ENCODE measurements at places on chromosomes 13 and 19.
A peak's percentile ranks its signal among the peaks of the same experiment; 100 is the strongest.

GRCh38 chr13:97884707-97885468 is 68.6 kb upstream of the IPO5 start:
- no peak for DNase-seq

DNA sequence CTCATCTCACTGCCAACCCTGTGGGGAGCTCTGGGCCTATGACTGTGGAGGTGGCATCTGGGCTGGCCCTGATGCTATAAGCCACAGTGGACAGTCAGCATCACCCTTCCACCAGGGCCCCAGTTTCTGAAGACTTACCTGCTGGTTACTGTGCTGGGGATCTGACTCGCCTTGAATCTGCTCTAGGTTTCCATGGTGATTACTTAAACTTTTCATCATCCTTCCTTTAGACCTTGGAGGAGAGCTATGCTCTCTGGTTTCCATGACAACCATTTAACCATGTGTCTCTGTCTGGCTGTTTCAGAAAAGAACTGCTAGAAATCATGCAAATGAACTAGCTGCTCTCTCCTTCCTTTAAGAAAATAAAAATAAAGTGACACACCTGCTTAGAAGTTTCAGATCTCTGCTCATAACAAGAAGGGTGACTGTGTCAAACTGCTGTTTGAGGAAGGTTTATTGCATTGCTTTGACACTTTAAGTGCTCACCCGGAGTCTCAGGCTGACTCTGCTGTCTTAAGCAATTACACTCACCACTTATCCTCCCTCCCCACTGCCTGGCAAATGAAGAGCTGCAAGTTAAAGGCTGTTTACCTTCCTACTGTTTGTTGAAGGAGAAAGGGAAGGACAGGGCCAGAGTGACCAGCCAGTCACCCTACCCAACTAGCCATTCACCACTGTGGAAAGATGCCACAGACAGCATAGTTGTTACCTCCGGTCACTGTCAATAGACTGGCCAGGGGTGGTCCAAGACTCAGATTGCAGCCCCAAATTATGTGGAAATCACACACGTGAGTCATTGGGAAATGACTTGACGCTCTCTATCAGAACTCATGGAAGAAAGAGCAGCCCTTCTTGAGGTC is 87.6 kb downstream of the HSPH1 start:
- DNase-seq: no peak

DNA sequence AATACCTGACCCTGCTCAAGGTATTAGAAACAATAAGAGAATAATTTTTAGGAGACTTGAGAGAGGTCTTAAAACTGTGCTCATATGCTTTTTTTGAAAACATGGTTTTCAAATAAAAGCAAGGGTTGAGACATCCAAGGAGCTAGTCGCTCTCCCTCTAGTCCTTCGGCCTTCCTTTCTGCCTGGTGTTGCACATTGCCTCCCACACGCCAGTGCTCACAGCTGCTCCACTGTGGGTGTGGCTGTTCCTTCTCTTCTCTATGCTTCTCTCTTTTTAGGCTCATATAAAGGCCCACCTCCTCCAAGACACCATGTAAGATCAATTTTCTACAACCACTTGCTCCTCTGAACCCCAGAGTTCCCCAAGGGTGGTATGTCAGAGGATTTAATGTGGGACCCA is 352.6 kb downstream of the ENOX1 start:
- DNase-seq: no peak

GRCh38 chr19:5128936-5129389 is 160.1 kb downstream of the KDM4B start:
- no peak for DNase-seq

- DNase-seq: no peak
These were observed 12.9 kb downstream of the NHLRC3 start for GRCh38 chr13:39051157-39051556.

GRCh38 chr13:77026255-77026860 is 601 bp downstream of the FBXL3 start:
- peak; percentile 84 for DNase-seq

- no peak for DNase-seq
These were observed 1.8 kb upstream of the CTXN1 start for GRCh38 chr19:7927605-7928333.

DNA sequence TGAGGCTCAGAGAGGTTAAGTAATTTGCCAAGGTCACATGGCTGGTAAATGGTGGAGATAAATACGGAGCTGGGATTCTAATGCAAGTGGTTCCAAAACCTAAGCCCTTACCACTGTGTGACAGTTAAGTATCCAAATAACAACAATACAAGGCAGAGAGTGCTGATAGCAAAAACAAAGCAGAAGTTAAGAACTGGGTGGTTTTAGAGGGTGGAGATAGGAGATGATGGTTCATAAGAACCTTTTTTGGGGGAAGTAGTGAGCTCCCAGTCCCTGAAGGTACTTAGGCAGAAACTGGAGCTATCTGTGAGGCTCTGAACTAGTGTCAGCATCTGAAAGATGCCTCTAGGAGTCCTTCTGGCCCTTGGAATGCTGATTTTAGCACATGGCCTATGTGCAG is 56.2 kb upstream of the UBE2L5 start:
- DNase-seq: no peak

DNA sequence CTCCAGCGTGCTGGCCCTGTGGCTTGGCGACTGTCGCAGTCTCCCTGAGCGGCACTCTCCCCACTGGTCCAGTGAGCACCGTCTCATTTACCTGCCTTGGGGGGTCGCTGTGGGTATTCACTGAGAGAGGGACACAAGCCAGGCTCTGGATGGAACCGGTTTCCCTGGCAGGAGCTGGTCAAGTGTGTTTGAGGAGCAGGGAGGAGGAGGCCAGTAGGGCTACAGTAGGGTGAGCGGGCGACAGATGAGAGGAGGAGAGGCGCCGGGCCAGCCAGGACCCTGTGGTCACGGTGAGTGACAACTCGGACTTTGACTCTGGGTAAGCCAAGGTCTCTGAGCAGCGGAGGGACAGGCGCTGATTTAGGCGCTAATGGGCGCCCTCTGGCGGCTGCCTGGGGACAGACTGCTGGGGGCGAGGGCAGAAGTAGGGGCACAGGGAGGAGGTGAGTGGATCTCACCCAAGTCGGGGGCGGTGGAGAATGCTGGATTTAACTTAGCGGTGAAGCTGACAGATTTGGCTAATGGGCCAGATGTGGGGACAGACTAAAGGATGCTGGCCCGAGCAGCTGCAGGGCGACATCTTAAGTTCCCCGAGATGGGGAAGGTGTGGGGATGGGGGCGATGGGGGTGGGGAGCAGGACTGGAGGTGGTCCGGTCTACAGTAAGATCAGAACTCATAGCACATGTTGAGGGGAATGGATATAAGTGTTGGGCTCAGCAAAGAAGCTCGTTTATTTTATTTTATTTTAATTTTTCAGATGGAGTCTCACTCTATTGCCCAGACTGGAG is 4.7 kb upstream of the PRMT1 start:
- peak; percentile 79 for DNase-seq

- DNase-seq: no peak
These were observed 33.6 kb downstream of the ELF1 start for GRCh38 chr13:40985381-40986100.

- no peak for DNase-seq
These were observed 190.6 kb upstream of the NBEA start for GRCh38 chr13:34751492-34751891.

DNA sequence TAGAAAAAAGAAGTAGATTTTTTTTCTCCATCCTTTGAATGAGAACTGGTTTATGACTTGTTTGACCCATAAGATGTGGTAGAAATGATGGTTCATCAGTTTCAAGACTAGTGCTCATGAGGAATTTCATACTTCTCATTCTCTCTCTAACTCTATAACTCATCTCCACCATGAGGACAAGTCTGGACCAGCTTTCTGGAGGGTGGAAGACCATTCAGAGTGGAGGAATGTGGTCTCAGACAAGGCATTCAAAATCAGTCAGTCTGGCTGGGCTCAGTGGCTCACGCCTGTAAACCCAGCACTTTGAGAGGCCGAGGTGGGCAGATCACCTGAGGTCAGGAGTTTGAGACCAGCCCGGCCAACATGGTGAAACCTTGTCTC is 3.5 kb upstream of the EID2 start:
- DNase-seq: no peak

DNA sequence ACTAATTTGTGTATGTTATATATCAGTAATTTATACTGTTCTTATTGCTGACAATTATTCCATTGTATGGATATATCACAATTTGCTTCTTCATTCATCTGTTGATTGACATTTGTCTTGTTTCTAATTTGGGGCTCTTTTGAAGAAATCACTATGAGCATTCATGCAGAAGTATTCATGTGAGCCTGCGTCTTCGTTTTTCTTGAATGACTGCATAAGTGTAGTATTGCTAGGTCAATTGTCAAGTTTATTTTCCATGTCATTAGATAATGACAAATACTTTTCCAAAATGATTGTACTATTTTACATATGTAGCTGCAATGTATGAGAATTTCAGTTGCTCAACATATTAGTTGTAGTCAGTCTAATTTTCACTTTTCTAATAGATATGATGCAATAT is 1796.9 kb downstream of the SLITRK5 start:
- DNase-seq: no peak

DNA sequence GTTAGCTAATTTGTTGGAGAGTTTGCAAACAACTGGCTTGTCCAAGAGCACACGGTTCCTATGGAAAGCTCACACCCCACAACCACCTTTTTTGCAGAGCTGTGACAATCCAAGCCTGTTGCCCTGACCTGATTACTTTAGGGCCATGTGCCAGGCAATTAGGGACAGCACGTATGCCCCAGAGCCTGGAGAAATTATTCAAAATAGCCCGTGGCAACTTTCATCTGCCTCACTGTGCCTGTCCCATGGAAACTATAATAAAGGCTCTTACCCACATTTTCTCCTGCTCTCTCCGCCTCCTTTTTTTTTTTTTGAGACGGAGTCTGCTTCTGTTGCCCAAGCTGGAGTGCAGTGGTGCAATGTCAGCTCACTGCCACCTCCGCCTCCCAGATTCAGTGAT is 18.6 kb upstream of the FBN3 start:
- no peak for DNase-seq

DNA sequence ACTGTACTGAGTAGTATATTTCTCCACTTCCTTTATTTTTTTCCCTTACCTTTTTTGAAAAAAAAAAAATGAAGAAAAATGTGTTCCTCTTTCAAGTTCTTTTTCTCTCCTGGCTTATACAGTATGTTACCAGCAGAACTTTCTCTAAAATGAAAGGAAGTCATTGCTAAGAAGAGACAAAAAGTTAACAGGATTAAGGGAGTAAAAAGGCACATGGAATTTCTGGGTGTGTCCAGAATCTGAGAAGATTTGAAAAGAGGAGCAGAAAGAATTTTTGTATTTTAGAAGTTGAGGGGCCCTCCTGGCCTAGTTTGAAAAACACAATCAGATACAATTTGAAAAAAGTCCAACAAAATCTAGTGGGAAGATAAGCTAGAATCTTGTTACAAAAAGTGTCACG is 21.0 kb upstream of the TRIM13 start:
- no peak for DNase-seq

DNA sequence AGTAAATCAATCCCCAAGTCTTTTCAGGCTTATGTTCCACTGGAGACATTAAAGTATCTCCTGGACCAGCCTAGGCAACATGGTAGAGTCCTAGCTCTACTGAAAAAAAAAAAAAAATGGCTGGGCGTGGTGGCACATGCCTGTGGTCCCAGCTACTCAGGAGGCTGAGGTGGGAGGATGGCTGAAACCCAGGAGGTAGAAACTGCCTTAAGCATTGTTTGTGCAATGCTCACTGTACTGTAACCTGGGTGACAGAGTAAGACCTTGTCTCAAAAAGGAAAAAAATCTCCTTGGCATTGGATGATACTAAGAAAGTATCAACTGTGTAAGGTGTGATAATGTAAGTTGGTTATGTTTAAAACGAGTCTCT is 8.8 kb downstream of the KLK8 start:
- DNase-seq: no peak

DNA sequence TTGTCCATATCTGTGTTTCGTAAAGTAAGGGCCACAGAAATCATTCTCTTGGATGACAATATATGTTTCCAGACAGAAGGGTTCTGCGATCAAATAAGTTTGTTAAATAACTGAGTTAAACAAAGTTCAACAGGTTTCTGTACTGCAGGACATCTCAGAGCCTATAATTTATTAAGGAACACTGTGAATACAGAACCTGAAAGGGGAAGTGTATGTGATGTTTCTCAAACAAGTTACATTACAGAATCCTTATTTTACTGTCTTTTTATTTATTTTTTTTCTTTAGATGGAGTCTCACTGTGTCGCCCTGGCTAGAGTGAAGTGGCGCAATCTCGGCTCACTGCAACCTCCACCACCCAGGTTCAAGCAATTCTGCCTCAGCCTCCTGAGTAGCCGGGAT is 55.4 kb upstream of the GTF2F2 start:
- DNase-seq: no peak

DNA sequence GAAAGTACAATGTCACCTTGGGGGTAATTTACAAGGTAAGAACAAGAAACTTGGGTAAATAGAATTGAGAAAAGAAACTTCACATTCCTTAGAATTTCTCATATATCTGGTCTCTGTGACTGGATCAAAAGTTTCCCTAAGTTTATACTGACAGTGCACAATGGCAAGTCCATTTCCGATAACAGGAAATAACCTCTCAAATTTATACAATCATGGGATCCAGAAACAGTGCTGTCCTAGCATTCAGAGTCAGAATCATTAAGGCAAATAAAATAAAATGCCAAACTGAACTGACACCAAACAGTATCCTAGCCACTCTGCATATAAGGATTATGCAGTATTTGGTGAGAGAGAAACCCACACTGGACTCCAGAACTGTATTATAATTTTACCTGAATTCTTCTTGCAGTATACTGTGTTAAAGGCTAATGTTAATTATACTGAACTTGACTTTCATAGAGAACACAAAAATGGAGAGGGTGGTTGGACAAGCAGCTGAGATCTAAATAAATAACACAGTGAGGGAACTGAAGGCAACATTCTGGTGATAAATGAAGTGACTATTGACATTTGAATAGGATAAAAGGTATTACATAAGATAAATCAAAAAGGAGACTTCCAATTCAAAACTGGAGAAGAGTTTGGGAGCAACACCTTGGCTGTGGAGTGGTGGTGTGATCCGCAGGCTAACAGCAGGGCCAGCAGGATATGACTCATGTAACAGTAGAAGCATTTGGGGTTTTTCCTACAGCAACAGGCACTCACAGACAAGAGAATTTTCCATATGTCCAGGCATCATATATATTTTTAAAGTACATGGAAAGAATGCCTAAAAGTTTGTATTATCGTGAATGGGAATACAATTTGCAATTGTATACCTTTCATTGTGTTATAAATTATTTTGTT is 932.5 kb upstream of the MIR17HG start:
- no peak for DNase-seq

All from activated T-cell treated with anti-CD3 and anti-CD28 coated beads, Interleukin-2, amount 50 U/mL, for 1 hour (primary cell).